Mesenteric fat pad (tissue), 1 donor: ENCODE measurements at places on chromosomes 5 and 9. TPM values are rescaled to one million over a fixed set of nuclear protein-coding genes. Genes with fewer than 3 reads are reported as not detected.

Gene PAIP1
- total RNA-seq, result 89.0 TPM

Gene CRB2
- not detected for total RNA-seq

Gene GRM6
- total RNA-seq, result not detected

Gene ANKRD20A1
- total RNA-seq, result 2.2 TPM

Gene NOXA1
- 3.2 TPM for total RNA-seq

Gene FAM221B
- not detected for total RNA-seq

Gene DRD1
- 1.1 TPM for total RNA-seq

DNA sequence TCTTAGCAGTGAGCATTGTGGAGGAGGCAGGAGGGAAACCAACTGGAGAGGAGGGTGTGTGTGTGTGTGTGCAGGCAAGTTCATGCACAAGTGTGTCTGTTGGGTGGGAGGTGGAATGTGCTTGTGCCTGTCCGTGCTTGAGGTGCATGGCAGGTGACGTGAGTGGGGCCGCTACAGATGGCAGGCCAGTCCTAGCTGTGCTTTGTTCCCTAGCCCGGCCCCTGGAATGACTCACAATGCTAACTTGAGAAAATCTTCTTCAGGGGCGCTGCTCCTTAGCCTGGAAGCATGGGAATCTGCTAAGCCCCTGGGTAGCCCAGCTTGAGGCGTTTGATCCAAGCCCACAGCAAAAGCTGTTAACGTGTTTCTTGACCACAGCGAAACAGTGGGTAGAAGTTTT lies 25.0 kb upstream of the DMRT2 start:
- DNase-seq, result no peak

GRCh38 chr9:99352826-99353225 lies 130.7 kb downstream of the SEC61B start:
- no peak for DNase-seq

DNA sequence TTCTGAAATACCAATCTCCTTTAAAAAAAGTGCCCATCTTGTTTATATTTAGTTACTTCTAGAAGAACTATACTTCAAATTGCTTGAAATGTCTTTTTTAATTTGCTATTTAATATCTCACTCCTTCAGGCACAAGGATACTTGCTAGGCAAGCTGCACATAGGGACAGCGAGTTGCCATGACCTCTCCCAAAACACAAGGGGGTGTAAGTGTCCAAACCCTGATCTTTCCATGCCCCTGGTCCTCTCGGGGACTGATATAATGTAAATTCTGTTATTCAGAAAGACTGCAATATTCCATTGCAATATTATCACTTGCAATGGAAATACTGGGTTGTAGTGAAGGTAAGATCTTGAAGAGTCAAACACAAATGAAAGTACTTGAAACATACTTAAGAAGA lies 480.4 kb downstream of the CETN3 start:
- no peak for DNase-seq

- no peak for DNase-seq
These were observed 4.2 kb downstream of the COL5A1 start for GRCh38 chr9:134645607-134646365.

DNA sequence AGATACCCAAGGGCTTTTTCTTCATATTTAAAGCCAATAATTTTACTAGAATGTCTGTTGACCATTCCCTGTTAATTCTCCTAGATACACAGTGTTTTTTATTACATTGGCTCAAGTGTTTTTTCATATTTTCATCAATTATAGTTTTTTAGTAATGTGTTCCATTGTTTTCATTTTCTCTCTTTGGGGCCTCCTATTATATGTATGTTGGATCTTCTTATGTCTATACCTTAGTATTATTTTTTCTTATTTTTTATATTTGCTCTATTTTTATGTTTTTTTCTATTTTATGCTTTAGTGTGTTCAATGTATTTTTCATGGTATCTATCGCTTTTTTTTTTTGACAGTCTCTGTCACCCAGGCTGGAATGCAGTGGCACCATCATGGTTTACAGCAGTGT lies 7.5 kb downstream of the KIAA1958 start:
- DNase-seq, result no peak

GRCh38 chr5:10090074-10090473 lies 159.6 kb downstream of the ATPSCKMT start:
- DNase-seq, result no peak

DNA sequence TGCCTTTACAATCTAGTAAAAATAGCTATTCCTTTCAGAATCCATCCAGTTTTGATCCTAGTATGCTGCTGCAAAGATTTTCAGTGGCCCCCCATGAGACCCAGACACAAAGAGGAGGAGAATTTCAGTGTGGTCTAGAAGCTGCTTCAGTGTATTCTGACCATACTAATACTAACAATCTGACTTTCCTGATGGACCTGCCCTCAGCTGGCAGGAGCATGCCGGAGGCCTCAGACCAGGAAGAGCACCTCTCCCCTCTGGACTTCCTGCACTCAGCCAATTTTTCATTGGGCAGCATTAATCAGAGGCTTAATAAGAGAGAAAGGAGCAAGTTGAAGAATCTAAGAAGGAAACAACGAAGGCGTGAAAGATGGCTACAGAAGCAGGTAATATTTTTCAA lies 48.5 kb downstream of the RNF180 start:
- DNase-seq, result no peak

DNA sequence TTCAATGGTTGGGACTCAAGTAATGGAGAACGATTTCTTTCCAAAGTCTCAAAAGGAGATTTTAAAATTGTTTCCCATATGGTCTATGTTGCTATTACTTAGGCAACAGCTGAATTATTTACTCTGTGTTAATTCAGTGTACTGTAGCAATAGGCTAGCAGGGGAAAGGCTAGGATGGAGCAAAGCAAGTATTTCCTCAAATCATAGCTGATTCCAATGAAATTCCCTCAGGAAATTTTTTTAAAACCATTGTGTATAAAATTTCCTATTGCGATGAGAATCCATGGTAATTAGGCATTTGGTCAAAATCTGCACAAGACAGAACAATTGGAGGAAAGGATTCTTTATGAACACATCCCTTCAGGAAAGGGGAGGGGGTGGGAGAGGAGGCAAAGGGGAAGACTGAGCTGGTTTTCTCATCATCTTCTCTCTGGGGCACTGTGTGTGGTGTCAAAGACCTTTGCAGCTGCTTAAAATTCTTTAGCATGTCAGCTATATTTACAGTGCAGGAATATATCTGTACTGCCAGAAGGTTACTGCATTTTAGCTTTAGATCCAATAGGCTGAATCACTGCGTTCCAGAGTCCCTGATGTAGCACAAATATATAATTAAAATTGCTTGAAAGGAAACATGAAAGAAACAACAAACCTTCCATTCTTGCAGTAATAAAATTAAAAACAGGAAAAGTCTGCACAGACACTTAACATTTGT lies 95.3 kb downstream of the ZNF608 start:
- no peak for DNase-seq

DNA sequence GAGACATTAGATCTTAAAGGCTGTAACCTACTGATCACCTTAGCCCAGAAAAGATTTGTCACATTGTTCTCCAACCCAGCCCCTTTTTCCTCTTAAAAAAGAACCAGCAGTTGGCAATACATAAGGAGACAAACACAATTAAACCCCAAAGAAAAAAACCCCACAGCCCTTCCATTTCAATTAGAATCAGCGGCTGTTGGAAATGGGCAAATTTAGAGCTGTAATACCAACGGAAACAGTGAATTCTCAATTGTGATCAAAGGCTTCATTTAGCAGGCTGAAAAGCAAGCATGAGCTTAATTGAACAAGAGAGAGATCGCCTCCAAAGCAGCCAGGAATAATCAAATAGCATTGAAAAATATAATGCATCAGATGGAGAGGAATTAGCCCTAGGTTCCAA lies 153.6 kb downstream of the FAM114A2 start:
- no peak for DNase-seq

DNA sequence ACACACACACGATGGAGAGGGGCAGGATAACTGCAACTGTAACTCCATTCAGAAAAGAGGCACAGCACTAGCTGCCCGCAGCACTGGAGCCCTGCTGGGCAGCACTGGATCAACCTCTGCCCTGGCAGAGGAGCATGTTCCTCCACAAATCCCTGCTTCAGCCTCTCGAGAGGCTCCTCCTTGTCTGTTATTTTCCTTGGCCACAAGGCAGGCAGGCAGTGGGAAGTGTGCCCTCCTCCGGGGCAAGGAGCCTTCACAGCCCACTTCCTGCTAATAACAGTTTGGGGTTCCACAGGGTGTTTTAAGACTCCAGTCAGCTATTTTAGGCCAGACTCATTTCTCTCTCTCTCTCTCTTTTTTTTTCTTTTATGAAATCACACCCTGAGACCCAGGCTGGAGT lies 11.8 kb downstream of the FXN start:
- DNase-seq, result no peak

DNA sequence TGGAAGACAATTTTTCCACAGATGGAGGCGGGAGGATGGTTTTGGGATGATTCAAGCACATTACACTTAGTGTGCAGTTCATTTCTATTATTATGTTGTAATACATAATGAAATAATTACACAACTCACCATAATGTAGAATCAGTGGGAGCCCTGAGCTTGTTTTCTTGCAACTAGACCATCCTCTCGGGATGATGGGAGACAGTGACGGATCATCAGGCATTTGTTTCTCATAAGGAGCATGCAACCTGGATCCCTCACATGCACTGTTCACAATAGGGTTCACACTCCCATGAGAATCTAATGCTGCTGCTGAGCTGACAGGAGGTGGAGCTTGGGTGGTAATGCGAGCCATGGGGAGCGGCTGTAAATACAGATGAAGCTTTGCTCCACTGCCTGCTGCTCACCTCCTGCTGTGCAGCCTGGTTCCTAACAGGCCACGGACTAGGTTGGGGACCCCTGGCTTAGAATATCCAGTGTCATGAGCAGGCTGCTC lies 1.6 kb downstream of the STKLD1 start:
- DNase-seq, result no peak

GRCh38 chr5:140054086-140054689 lies 11.1 kb upstream of the NRG2 start:
- DNase-seq, result no peak

- DNase-seq, result no peak
These were observed at the start of gene GPR21 for GRCh38 chr9:123033352-123033751. TSS of gene GPR21 (plus strand) at chr9:123033667. CDS start at chr9:123034567, 900 bp downstream.

DNA sequence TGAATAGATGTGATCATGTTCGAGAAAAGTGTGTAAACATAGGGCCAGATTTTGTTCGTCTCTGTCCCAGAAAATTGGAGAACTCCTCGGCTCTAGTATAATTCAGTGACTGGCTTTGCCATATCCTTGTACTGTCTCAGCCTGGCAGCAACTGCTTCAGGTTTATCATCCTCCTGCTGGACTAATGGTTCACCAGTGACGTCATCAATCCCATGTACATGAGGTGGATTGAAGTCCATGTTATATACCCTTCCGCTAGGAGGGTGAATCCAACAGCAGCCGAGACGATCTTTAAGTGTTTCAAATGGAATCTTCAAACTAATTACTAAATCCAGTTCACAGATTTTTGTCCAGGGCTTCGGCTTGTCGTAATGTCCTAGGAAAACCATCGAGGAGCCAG lies 17.1 kb upstream of the PLPP1 start:
- no peak for DNase-seq

- DNase-seq, result no peak
These were observed 75.8 kb downstream of the KIAA1958 start for GRCh38 chr9:112562235-112562958.

- no peak for DNase-seq
These were observed 588.3 kb upstream of the SGCD start for GRCh38 chr5:155738616-155739015.

DNA sequence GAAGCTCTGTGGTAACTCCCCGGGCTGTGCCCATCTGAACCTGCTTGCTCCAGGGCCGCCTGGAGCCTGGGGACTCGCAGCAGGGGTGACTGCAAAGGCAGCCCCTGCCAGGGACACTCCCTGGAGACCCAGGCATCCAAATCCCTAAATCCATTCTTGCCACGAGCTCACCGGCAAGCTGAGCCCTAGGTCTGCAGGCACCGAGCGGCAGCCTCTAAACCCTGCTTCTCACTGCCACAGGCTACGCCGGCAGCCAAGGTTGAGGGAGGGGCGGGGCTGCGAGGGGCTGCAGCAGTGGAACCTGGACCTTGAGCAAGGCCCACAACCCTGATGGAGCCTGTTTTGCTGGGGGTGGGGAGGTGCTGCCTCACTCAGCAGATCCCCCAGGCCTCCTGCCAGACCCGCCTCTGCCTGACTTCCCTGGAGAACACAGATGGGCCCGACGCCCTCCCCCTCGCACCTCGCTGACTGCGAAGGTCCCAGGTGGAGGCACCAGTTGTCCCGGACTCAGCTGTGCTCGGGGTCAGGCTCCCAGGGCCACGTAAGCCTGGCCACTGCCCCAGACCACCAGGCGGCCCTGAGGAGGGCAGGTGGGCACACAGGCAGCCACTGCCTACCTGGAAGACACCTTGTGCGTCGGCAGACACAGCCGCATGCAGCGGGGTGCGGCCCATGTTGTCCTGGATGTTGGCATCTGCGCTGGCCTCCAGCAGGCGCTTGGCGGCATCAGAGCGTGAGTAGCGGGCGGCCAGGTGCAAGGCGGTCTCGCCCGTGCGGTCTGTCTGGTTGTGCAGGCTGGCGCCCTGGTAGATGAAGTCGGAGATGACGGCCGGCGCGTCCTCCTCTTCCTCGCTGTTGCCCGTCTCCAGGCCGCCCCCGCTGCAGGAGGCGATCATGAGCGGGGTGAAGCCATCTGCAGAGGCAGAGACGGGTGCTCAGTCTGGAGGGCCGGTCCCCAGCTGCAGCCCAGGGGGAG lies 17.4 kb upstream of the SEC16A start:
- no peak for DNase-seq

DNA sequence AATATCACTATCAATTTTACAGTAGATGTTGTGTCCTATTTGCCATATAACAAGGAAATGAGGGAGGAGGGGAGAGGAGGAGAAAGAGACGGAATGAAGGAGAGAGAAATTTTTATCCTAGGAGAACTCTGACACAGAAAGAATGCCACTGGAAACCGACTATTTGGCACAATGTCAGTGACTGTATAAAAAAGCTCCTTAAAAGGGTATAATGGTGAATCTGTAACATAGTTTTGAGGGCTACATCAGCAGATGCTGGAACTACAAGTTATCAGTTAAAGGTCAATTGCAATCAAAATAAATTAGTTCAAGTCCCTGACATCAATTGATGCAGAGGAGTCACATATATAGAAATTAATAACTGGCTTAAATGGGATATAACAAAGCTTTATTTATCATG lies 5.7 kb downstream of the EDIL3 start:
- no peak for DNase-seq

DNA sequence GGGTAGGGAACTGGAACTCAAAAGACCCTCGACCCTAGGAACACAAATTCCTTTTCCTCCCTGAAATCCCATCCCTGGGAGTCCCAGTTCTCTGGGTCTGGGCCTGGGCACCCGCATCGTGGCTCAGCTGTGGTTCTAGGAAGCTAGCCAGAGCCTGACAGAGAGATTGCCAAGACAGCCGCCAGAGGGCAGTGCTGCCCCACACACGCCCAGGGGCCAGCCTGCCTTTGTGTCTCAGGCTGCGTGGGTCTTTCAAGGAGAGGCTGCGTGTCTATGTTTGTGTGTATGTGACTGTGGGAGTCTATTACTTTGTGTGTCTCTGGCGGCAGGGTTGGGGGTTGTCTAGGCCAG lies 32.0 kb upstream of the TTLL11 start:
- DNase-seq, result peak; percentile 93

DNA sequence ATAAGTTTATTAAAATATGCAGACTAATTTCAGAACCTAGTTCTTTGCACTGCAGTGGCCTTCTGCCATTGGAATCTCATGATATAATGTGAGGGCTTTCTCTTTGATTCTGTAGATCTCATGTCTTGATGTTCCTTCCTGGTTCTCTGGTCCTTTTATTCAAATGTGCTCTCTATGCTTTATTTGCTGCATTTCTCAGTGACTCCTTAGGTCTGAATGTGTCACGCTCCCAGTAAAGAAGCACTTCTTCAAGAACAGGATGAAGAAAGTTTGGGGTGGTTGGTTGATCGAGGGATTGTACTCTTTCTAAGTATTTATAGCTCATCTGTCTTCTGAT lies 122.6 kb downstream of the GDNF start:
- DNase-seq, result no peak
